ENCODE measurements at places on chromosomes 12 and 14. TPM values are rescaled to one million over a fixed set of nuclear protein-coding genes. Genes with fewer than 3 reads are reported as not detected.

DNA sequence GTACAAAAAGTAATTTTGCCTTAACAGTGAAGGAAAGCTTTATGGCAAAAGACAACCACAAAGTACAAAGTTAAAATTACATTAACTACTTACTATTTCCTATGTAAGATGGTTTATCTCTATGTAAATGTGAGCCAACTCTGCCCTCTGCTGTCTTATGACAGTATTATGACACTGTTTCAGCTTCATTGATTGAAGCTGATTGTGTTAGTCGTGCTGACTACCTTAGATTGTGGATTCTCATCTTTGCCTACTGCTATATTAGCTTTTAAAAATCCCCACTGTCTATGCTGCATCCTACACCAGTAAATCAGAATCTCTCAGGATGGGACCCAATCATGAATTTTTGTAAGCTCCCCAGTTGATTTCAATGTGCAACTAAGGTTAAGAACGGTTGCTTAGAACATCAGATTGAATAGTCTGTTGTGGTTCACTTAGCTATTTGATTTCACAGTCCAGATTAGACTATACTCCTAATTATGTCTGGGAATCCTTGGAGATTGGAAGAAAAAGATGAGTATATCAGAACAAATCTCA, 12.2 kb upstream of the SPTB start:
- H3K27ac ChIP-seq = no peak overlapping the region
- H3K27me3 ChIP-seq = peaks cover 2% of the 10 kb centered on the region
- DNase-seq = peak; percentile 82
- H3K36me3 ChIP-seq = no peaks in the 10 kb centered on the region
- H3K4me1 ChIP-seq = no peaks in the 10 kb centered on the region

- no peaks in the 10 kb centered on the region for H3K4me1 ChIP-seq
- no peaks in the 10 kb centered on the region for H3K36me3 ChIP-seq
- H3K4me3 ChIP-seq = no peak overlapping the region
These were observed 47.0 kb upstream of the LGR5 start for GRCh38 chr12:71392521-71393145.

DNA sequence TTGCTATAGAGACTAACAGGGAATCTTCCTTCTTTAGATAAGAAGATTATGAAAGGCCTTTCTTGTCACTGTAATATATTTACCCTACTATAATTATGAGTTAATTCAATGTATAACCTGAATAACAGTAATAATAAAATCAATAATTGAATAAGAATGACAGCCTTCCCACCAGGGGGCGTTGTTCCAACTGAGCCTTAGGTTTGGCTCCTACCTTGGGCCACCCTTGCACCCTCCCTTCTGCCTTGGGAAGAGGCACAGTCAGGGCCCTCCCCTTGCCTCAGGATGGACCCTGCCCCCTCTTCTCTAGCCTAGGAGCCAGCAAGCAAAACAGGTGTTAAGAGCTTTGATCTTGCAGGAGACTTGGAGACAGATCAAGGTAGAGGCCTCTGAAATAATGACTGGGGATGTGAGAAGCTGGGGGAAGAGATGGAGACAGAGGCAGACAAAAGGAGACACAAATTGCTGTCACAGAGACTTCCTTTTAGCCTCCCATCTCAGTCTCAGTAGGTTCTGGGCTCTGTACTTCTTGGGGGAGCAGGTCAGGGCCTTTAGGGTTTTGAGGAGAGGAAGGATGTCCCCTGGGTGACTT, 40.1 kb upstream of the CISTR start:
- peaks cover 3% of the 10 kb centered on the region for H3K36me3 ChIP-seq
- H3K27ac ChIP-seq = no peak overlapping the region
- H3K4me1 ChIP-seq = peaks cover 8% of the 10 kb centered on the region
- H3K4me3 ChIP-seq = no peak overlapping the region

DNA sequence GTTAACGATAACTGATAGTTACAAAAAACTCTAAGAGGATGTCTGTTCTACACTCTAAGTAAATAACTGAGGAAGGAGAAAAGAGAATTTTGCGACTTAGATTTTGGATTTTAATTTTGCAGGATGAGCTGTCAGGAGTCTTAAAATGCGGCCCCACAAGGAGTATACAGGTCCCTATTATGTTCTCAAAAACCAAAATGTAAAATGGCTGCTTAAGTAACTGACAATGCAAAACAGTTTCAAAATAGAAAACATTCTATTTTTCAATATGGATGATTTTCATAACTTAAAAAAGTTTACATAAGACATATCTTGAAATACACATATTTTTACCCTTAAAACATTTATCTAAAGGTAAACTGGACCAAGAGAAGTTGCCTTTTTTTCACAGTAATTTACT, 2.6 kb downstream of the CD69 start:
- DNase-seq = no peak
- peaks cover 9% of the 10 kb centered on the region for H3K4me1 ChIP-seq
- H3K36me3 ChIP-seq = no peaks in the 10 kb centered on the region
- no peak overlapping the region for H3K27ac ChIP-seq
- H3K4me3 ChIP-seq = no peak overlapping the region
- H3K27me3 ChIP-seq = no peaks in the 10 kb centered on the region

DNA sequence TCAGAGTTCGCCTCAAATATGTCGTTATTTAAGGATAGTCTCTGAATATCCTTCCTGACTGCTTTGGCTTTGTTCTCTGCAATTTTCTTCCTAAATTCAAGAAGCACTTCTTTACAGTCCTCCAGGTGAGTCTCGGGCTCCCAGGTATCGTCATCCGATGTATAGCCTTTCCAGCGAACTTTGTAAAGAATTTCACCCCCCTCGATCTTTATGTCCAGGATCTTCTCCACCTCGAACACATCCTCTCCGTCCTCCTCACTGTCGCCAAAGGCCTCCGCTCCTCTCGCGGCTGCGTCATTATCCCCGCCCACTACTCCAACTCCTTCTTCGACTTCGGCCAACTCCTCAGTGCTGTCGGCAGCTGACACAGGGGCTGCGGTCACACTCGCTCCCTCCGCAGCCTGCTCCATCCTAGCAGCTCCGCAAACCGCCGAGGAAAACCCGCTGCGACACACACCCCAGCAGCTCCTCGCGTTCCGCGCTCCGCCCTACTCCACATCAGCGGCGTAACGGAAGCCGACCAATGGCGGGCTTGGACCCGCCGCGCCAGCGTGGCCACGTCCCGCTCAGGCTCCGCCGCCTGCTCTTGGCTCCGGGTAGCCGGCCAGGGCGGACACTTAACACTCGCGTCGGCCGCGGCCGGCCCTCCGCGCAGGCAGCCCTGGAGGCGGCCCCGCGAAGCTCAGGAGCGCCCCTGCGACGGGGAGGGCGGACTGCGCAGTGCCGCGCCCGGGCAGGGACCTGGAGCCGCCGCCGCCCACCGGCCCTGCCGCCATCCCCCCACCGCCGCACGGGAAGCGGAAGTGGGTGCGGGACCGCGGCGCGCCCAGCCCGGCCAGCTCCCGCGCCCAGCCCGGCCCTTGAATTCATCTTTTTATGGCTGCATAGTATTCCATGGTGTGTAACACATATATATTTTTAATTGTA, 4.1 kb downstream of the CD163L1 start:
- H3K4me1 ChIP-seq = no peaks in the 10 kb centered on the region
- peak overlapping the region; percentile 41 for H3K4me3 ChIP-seq
- peak; percentile 79 for DNase-seq
- H3K27ac ChIP-seq = no peak overlapping the region

The MGST1 gene
- 238 TPM for total RNA-seq

All from neural progenitor cell (in vitro differentiated cells).